Caudate nucleus (tissue), 63 donors: ENCODE measurements at places on chromosomes 4 and X.

DNA sequence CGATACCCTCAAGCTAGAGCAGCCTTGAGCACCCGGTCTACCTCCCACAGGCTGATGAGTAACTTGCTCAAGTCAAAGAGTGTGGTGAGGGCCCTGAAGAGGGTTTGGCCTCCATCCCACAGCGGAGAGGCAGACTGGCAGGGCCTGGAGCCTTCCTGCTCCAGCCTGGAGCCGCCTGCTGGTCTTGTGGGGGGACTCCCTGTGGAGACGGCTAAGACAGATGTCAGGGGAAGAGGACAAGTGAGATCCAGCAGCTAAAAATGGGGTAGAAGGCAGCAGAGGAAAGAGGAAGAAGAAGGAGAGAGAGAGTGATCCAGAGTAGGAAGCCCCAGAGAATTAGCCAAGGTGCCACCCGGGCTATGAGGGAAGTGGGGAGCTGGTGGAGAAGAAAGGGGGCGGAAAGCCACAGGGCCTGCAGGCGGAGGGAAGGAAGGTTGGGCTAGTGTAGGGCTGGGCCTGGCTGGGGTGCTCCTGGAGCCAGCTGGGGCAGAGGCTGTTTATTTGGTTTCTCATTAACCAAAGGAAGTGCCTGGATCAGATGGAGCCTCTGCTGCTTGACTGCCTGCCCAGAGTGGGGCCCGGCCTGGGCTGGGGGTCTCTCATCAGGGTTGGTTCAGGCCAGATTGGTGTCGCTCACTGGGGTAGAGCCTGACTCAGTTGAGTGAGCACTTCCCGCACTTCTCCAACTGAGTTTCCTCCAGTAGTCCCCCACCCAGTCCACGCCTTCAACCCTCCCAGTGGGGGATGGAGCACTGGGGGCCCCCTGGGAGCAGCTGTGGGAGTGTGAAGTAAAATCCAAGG, 14.2 kb downstream of the EFNB1 start:
- DNase-seq, result no peak

DNA sequence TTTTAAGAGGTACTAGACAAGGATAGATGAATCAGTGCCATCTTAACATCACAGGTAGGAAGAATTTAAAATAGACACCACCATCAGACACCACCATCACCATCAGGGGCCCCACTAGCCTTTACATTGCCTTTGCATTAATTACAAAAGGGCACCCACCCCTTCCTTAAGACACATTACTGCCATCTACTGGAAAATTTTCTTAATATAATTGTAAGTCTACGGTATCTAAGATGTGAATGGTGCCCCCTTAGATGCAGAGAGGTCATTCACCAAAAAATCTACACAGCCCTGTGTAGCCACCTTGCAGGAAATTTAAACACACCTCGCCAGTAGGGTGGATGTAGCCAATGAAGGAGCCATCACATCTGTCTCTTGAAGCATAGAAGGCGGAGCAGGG, 184.1 kb downstream of the MID1IP1 start:
- no peak for DNase-seq

DNA sequence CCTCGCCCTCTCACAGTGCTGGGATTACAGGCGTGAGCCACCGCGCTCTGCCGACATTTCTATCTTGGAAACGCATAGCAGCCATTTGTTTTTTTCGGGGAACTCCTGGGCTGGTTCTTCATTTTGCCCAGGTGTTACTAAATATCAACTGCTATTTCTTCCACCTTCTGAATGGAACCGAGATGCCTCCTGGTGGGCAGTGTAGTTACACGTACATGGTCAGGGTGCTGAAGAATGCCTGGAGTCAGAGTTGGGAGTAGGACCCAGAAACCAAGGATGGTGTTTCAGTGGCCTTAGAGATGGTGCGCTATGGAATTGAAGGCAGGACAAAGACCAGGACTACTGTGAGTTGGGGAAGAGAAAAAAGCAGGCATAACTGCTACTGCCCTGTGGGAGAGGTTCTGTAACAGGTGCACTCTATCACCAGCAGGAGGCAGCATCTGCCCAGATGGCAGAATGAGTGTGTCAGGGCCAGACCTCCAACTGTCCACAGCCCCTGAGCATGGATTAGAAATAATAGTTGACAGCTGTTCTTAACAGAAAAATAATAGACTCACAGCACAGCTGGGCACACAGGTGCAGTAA, 81.7 kb downstream of the ZC4H2 start:
- no peak for DNase-seq

DNA sequence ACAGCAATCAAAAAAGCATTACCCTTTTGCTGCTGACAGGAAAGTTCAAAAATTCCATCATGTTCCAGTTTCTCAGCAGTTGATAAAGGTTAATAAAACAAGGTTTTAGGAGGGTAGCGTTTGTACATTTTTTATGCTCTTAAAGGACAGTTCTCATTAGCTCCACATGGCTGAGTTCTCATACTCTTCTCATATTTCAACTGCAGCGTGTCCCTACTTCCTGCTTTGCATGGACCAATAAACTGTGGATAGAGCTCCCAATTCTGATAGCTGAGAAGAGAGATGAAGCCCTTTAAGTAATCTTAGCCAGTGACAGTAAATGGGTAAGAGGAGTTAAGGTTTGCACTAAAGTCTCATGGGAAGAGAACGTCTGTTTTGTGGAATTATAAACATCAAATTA, 53.5 kb downstream of the SPANXA2 start:
- DNase-seq, result no peak

DNA sequence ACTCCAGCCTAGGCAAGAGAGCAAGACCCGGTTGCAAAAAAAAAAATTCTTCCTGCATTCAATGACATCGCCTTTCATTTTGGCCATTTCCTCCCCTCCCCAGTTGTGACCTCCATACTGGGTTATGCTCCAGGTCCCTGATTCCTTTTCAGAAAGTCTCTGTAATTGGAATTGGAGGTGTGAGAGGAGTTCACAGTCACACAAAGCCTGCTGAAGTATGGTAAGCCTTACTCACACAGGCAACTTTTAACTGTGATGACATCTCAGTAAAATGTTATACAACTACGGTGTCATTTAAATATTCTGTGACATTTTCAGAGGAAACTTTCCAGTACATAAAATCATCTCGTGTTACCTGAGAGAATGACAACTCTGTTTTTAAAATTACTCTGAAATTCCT, 73.6 kb downstream of the CEP44 start:
- DNase-seq, result no peak

DNA sequence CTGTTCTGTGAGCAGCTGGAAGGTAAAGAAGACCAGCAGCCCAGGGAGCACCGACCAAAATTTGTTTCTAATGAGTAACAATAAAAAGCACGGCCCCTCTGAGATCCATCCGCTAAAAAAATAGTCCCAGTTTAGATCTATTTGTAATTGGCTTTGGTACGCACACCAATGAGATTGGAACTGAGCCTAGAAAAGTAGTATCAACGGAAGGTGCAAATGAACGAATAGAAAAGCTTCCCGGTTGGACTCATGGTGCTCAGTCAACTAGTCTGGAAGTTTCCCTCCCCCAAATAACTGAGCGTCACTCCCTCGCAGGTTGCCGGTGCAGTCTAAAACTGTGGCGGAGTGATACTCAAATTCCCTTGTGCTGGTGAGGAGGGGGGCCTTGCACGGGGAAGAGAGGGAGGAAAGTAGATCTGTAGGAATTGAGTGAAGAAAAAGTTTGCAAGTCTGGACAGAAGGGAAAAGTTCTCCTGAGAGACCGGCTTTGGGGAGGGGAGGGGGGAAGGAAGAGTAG, at the start of gene COL4A5:
COL4A5 (plus strand) TSS at position 413 of the 517 bp plus-strand sequence. CDS start 288 bp downstream, outside the sequence.
- DNase-seq, result no peak

DNA sequence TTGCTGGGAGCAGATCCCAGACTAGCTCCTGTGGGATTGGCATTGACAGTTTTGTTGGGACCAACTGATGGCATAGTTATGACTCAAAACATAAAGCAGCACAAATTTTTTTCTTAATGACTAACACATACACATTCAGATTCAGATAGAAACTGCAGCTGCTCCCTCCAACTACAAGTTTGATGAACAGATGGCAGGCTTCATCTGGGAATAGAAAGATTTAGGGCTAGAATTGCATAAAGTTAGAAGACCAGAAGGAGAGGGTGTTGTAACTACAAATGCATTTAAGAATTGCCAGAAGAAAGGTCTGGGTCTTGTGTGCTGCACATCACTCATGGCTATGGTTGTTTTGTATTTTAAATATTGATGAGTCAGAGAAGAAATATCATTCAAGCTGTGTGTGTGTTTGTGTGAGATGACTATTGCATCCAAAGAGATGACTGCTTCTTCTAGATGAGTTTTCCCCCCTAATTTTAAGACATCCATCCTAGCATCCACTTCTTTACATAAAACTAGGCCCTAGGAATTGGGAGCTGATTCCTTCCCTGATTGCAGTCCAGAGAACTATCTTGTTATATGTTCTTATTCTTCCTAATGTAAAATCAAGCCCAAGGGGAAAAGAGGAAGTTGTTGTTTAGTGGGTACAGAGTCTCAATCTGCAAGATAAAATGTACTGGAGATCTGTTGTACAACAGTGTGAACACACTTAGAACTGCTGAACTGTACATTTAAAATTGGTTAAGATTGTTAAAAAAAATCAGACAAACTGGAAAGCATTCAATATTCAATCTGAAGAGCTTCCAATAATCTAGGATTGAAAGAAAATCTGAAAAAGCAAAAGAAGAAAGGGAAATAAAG, 175.1 kb downstream of the PARM1 start:
- DNase-seq, result no peak

DNA sequence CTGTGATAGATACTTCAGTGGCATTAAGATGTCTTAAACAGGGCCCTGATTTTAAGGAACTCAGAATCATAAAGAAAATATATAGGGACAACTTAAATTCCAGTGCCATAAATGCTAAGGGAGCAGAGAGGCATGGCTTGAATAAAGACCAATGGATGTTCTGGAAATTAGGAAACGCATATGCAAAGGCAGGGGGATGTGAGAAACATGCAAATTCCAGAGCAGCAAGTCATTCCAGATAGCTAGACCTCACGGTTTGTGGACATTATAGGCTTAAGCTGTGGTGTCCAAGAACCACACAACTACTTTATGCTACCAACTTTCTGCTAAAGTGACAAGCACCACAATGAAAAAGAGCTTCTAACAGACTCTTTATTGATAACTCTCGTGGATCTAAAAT, 132.6 kb upstream of the ANK2 start:
- no peak for DNase-seq

- no peak for DNase-seq
Observed at GRCh38 chr4:138976526-138976925, 39.1 kb upstream of the NOCT start.

- no peak for DNase-seq
Observed at GRCh38 chrX:20394451-20394850, 127.7 kb upstream of the RPS6KA3 start.

DNA sequence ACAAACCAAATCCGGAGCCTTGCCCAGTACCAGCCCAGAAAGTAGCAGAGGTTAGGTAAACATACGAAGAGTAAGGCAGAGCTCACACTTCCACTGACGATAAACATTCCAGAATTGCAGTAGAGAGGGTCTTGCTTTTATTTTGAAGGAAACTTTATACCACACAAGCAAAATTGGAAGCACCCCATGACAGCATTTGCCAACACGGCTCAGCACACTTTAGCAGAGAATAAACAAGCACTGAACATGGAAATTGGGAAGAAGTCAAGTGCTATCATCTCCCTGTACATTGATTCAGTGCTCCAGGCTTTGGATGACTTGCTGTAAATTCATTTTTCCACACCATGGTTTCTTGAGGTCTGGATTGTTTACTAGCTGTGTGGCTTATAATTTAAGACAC, 160.7 kb upstream of the FAM47C start:
- no peak for DNase-seq

DNA sequence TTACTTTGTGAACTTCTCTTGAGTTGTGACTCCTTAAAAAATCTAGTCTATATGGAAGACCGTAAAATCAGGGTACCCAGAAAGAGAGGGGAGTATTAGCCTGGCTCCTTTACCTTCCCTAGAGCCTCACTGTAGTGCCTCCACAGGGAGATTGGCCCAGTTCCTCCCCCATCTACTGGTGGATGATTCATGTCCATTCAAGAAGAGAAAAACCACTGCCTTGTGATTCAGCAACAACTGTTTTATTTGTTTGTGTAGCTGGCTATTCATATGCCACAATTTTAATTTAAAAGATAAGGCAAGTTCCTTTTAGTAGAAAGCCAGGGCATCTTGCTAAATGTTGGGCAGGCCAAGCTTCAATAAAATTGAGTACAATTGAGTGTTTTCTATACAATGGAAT, 221.8 kb upstream of the KCNIP4 start:
- no peak for DNase-seq

DNA sequence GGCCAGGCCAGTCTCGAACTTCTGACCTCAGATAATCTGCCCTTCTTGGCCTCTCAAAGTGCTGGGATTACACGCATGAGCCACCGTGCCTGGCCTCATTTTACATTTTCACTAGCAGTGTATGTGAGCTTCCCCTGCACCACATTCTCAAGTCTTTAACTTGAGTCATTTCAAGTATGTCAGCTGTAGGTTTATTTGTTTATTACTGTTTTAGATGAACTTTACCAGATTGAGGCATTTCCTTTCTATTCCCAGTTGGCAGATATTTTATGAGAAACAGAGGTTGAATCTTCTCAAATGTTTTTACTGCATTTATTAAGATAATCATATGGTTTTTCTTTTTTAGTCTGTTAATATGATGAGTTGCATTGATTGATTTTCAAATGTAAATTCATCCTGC, 114.6 kb upstream of the SH3RF1 start:
- DNase-seq, result no peak

DNA sequence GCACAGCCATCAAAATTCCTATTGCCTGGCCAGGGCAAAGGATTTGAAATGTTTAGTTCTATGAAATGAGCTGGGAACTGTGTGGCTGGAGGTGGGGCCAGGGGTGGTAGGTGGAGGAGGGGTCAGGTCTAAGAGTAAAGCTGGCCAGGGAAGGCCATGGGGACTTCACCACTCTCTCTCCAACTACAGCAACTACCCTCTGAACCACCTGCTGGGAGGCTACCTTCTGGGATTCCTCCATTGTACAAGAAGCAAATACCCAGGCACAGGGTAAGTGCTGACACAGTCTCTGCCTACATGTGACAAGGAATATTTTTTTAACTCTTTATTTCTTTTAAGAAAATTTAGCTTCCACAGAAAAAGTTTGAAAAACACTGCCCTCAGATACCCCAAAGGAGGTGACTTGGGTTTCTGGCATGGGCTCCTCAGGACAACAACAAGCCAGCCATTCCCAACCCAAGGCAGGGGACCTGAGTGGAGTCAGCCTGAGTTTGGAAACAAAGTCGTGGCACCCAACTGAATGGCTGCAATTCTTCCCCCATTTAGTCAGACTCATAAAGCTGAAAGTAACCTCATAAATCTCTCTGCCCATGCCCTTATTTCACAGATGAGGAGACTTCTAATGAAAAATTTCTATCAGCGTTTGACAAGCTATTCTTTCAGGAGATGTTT, 593.8 kb upstream of the DIPK2B start:
- DNase-seq, result no peak

DNA sequence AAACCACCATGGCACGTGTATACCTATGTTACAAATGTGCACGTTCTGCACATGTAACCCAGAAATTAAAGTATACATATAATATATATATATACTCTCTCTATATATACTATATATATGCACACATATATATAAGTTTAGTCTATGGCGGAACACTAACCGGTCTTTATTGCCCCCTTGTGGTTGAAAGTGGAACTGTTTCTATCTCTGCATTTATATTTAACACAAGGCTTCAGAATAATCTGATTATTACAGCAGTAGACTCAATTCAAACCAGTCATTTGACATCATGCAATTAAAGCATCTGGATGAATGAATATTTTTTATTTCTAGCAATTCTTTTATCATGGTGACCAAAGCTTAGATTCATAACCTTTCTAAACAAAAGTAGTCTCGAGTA, 14.6 kb downstream of the RAB9B start:
- DNase-seq, result no peak
